ENCODE measurements at places on chromosomes 6 and 20.

DNA sequence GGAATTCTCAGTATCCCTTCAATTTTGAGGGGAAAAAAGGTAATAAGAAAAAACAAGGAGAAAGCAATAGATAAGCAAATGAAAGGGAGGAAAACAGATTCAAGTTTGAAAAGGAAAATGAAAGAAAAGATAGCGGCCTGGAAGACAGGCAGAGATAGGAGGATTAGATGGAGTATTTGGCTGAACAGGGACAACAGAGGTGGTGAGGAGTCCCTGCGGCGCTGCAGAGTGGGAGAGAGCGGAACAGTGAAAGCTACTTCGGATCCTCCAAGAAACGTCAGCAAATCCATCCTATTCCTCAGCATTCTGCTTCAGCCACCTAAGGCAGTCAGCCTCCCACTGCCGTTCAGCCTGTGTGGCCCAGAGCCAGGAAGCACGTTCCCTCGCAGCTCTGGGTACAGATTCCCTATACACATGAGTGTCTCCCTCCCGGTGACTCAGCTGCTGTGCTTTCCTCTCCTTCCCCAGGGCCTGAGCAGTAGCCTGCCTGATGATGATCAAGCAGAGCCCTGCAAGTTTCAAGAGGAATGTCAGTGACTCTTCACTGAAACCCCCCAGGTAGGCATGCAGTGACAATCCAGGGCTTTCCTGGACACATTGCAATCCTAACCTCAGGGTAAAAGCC lies 43.4 kb upstream of the CDYL start:
- no peak for DNase-seq

GRCh38 chr6:130969791-130970491 lies 93.1 kb downstream of the EPB41L2 start:
- no peak for DNase-seq

DNA sequence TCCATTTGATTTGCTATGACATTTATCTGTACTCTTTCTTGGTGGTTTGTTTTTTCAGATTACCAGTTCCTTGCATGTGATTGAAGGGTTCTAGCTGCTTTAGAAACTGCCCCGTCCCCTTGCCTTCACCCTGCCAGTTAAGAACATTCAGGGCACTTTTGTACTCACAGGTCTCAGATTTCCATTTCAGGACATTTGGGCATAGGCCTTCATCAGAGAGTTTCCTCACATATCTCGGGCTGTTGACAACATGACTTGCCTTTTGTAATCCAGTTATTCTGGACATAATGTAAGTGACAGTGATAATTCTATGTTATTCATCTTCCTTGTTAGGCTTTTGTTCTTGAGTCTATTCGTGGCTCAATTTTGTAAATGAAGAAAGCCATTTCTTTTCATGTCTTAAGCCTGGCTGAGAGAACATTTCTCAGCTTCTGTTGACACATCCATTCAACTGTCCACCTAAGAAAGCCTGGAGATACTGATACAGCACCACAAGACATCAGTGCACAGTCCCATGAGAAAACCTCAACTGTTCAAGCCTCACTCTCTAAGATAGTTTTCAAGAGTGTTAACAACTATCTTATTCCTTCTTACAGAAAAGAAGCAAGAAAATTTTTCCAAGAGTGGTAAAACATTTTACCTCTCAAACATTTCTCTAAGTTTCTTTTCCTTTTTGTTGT lies 209.3 kb upstream of the SGK1 start:
- DNase-seq: no peak

- no peak for DNase-seq
Observed at GRCh38 chr20:53940907-53941545, 129.4 kb downstream of the BCAS1 start.

- no peak for DNase-seq
Observed at GRCh38 chr6:99295276-99295675, 54.2 kb downstream of the FAXC start.
